ENCODE measurements at places on chromosomes 4 and X. TPM values are rescaled to one million over a fixed set of nuclear protein-coding genes. Genes with fewer than 3 reads are reported as not detected.

The EREG gene
- polyA plus RNA-seq: not detected

The ALAS2 gene
- not detected for polyA plus RNA-seq

The DUSP21 gene
- polyA plus RNA-seq: not detected

The CXXC4 gene
- polyA plus RNA-seq: 1.1 TPM

The TRAM1L1 gene
- not detected for polyA plus RNA-seq

The SLC4A4 gene
- polyA plus RNA-seq: 9.1 TPM

The XAGE1A gene
- not detected for polyA plus RNA-seq

The RIBC1 gene
- 0.26 TPM for polyA plus RNA-seq

The GSX2 gene
- polyA plus RNA-seq: not detected

The LAMP2 gene
- 74.3 TPM for polyA plus RNA-seq

The ERAS gene
- not detected for polyA plus RNA-seq

The PDE5A gene
- polyA plus RNA-seq: 1.3 TPM

The FRG1 gene
- polyA plus RNA-seq: 59.0 TPM

The ERVMER34-1 gene
- polyA plus RNA-seq: not detected

The OPRPN gene
- polyA plus RNA-seq: not detected

The CWH43 gene
- polyA plus RNA-seq: not detected

The CT47B1 gene
- polyA plus RNA-seq: not detected

The LIAS gene
- polyA plus RNA-seq: 13.0 TPM

Data from CD8-positive, alpha-beta memory T cell (primary cell).